M059J (cell line): ENCODE measurements at places on chromosomes 6 and 20. TPM values are rescaled to one million over a fixed set of nuclear protein-coding genes. Genes with fewer than 3 reads are reported as not detected.

CCN5 gene
- total RNA-seq = 0.44 TPM in 1 of 2 replicates, not detected in the other

SLC35D3 gene
- not detected in 2 replicates for total RNA-seq

GRCh38 chr6:163327165-163327880 is 87.2 kb upstream of the QKI start:
- no peak for DNase-seq

- DNase-seq = no peak
Measured at GRCh38 chr6:8108759-8109539, 6.6 kb upstream of the EEF1E1 start.

DNA sequence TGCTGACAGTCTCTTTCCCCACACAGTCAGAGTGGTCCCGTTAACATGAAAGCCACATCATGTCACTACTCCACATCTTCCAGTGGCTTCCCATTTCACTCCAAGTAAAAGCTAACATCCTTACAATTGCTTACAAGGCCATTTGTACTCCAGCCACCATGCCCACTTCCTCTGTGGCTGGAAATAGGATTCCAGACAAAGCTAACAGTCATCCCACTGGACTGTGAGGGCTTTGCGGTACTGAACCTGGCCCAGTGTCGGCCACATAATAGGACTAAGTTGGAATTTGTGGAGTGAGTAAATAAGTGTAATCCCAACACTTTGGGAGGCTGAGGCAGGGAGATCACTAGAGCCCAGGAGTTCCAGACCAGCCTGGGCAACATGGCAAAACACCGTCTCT is 10.9 kb downstream of the CCM2L start:
- DNase-seq = peak; percentile 62

GRCh38 chr20:50982363-50982762 is 23.7 kb downstream of the MOCS3 start:
- peak; percentile 88 for DNase-seq

DNA sequence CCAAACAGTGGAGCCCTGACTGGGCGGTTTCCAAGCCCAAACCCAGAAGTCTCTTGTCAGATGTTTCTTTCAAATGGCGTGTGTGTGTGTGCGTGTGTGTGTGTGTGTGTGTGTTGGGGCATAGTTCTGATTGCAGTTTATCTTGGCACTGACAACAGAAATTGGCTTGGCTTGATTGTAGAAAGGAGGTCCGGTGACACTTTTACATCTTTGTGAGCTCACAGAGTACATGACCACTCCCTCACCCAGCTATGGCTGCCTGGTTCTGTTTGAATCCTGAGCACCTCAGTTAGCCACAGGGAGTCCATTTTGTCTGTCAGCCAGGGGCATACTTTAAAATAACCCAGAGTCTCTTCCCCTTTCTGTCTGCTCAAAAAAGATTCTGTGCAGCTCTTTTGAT is 276.3 kb downstream of the CD83 start:
- no peak for DNase-seq

DNA sequence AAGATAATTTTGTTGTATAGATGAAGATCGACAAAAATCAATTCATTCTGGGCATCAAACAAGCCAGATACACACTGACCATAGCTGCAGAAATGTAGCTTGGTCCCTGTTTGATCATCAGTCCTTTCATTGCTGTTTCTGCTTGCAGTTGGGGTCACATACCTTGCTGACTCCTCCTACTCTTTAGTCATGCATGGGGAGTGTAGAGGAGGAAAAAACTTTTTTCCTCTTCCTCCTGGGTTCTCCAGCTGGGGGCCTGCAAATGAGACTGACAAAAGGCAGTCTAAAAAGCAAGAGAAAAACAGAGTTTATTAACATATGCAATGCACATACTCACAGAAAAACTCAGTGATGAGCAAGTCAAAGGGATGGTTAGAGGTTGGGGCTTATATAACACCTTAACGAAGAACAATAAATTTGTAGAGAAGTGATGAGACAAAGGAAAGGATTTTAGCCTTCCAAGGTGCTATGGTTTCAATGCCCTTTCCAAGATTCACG is 105.8 kb downstream of the QRSL1 start:
- DNase-seq = no peak

DNA sequence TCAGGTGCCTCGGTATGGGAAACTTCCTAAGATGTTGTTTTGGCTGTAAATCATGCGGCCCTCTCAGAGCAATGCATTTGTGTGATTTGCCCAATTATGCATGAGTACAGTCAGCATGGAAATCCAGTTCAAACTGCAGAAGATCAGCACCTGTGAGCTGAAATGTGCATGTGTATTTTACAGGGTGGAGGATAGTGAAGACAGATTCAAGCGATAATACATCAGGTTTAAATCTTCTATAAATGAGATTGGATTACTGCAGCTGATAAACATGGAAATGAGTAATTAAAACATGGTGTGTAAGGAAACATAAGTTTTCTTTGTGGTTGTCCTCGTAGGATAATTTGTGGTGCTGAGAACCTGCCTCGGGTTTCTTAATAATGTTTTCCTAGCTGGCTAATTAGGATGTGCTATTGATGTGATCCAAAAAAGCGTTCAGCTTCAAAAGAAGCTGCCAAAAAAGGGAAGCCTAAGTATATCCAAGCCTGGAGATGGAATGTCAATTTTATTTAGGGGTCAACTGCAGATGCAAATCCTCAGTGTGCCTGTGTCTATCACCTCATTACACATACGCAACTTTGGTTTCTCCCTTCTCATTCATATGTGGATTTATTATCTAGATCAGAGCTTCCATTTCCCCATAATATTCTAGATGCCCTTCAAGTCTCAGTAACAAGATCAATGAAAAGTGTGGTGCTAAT is 117.1 kb upstream of the CCDC28A start:
- no peak for DNase-seq

DNA sequence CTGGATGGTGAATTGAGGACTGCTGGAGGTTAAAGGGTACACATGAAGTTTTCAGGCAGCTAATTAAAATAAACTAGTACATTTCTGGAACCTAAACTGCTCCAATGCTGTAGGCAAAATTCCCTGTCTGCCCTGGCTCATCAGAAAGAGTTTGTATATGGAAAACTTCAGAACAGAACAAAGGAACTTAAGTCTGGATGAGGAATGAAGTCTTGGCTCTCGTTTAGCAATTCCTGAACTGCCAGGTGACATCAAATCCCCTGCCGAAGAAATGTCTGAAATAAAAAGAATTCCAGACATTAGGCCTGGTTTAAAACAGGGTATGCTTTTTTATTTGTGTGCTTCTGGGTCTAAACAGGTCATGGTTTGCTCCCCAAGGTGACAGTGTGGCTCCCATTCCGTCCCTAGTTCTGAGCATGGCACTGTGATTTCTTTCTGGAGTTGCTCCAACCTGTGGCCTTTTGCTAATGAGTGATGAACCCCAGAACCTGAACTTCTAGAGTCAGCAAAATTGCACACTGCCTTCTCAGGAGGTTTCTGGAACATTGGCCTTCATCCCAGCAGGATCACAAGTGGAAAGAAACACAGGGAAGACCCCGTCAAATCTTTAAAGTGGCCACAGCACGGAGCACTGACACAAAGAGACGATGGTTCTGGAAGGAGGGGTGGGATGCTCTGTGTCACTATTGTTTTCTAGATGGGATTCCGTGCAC is 129.4 kb upstream of the NAA20 start:
- no peak for DNase-seq

LY6G6F gene
- total RNA-seq = not detected in 2 replicates

GRCh38 chr6:146240322-146240721 is 211.5 kb downstream of the GRM1 start:
- no peak for DNase-seq

DNA sequence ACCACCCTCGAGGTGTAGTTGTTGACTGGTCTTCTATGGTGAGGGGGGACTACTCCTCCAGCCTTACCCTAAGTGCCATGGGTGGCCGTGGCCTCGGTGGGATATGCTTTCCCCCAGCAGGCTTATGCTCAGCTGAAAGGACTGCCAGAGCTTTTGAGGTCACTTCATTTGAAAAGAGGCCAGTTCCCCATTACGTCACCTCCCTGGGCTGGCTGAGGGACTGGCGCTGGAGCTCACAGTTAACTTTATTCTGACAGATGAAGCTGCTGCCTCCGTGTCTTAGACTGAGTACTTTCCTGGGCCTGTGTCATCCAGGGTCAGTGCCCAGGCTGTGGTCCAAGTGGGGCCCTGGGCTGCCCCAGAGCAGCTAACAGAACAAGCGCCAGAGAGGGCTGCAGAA is 42.8 kb upstream of the PCMTD2 start:
- DNase-seq = peak; percentile 63

GRCh38 chr6:44485601-44486401 is 98.3 kb downstream of the CDC5L start:
- DNase-seq = peak; percentile 84

- DNase-seq = peak; percentile 3
Measured at GRCh38 chr6:38750968-38751615, 36.0 kb downstream of the DNAH8 start.

- DNase-seq = no peak
Measured at GRCh38 chr6:9507136-9507895, 907.6 kb downstream of the TFAP2A start.

- DNase-seq = peak; percentile 78
Measured at GRCh38 chr6:133959667-133960368, 6.8 kb downstream of the TBPL1 start.

GRCh38 chr6:148179786-148180185 is 162.9 kb upstream of the SASH1 start:
- peak; percentile 40 for DNase-seq

DNA sequence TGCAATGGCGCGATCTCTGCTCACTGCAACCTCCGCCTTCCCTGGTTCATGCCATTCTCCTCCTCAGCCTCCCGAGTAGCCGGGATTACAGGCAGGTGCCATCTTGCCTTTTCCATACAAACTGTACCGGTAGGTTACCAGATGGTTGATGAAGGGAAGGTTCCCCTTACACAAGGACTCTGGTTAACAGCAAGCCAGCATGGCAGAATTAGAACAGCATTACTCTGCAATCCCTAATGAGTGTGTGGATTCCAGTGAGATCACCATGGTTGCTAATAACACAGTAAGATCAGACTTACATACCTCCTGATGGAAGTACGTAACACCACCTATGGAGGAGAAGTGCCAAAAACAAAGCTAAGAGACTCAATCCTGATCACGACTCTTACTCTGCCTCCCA is 51.7 kb downstream of the TTI1 start:
- DNase-seq = no peak

- no peak for DNase-seq
Measured at GRCh38 chr20:60804240-60804917, 447.7 kb upstream of the CDH4 start.

WFDC5 gene
- not detected in 2 replicates for total RNA-seq

DNA sequence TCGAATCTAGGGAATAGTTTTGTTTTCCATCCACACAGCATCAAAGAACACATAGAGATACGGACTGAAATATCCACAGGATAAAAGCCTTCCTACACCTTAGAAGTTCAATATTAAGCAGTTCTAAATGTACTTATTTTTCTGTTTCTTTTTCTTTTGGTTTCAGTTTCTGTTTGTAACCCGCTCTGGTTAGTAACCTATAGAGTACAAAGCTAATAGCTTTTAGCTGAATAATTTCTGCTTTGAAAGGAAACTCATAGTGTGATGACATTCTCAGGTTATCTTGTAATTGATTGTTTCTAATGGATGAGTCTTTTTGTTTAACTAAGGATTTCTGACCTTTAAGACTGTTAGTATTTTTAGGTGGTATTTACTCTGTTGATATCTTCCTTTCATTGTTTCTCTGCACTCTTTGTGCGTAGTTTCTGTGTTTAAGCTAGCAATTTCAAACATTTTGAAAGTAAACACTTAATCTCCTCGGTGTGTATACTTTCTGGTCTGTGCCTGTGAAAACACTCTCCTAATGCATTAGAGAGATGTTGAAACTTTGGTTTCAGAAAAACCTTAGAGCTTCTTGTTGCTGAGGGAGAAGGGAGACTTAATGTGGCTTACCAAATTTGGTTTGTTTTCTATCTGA is 385.5 kb downstream of the HDGFL1 start:
- DNase-seq = peak; percentile 23

GRCh38 chr20:43584448-43585136 is 6.1 kb upstream of the IFT52 start:
- peak; percentile 93 for DNase-seq

DNA sequence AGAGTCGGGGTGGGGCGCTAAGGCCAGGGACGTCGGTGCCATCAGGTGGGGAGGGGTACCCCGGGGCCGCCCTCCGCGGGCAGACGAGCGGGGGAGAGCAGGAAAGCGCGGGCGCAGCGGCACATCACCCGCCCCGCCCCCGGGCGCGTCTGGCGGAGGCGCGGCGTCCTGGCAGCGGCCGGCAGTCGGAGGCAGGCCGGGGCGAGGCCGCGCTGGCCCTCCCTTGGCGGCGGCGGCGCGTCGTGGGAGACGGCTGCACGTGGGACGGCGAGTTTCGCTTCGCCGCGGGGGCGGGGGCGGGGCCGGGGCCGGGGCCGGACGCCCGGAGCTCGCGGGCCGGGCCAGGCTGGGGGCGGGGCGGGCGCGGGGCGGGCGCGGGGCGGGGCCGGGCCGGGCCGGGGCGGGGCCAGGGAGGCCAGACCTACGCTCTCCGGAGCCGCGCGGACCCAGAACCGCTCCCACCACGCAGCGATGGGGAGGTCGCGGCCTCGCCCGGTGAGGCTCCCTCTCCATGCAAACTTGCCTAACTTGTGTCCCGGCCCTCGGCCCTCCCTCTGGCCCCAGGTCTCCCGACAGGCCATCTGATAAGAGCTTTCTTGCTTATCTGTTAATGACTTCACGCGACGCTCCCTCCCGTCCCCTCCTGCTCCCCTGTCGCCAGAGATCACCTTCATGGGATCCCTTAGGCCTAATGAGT is 12.5 kb downstream of the ITPR3 start:
- peak; percentile 75 for DNase-seq

GRCh38 chr20:44425923-44426322 is 49.8 kb upstream of the TTPAL start:
- no peak for DNase-seq
